Adipose tissue (tissue), 3 donors: ENCODE measurements at places on chromosomes 5 and 9. TPM values are rescaled to one million over a fixed set of nuclear protein-coding genes. Genes with fewer than 3 reads are reported as not detected.

Gene SCGB3A1
- 1.1 TPM for polyA plus RNA-seq

Gene TICAM2
- 1.1 TPM for polyA plus RNA-seq

Gene FAM163B
- polyA plus RNA-seq, result not detected

Gene SEMA6A
- polyA plus RNA-seq, result 6.0 TPM

Gene CAPSL
- polyA plus RNA-seq, result not detected

Gene FGFR4
- 18.9 TPM for polyA plus RNA-seq

Gene DIAPH1
- polyA plus RNA-seq, result 33.4 TPM

Gene MSMP
- polyA plus RNA-seq, result 0.30 TPM

Gene NEURL1B
- 17.5 TPM for polyA plus RNA-seq

Gene PHF24
- 0.03 TPM for polyA plus RNA-seq
